Pons (tissue), 1 donor: ENCODE measurements at places on chromosomes 7 and 10.

DNA sequence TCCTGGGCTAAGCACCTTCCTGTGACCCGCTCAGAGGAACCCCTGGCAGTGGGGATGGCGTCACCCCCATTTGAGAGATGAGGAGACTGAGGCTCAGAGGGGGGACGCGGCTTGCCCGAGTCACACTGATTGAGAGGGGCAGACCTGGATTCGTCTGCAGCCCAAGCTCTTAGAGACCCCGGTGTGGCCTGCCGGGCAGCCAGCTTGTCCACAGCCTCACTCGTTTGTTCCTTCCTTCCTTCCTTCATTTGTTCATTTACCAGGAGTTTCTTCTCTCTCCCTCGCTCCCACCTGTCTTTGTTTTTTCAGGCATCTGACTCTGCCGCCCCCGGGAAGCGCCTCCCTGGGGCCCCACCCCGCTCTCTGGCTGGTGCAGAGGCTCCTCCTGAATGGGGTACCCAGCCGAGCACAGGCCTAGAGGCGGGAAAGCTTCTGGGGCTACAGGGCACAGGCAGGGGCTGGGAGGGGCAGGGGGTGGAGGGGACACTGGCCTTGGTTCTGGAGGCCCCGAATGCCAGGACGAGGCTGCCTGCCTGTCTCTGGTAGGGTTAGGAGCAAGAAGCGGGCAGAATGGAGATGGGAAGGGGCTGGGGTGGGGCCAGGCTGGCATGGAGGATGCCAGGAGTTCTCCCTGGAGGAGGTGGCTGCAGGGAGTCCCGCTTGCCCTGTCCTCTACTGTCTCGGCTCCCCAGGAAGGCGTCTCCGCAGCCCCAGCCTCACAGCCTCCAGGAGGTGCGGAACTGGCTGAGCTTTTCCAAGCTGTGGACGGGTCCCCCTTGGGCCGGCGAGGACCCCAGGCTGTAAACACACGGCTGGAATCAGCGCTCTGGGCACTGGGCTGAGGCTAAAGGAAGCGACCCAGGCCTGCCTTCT, 91.6 kb downstream of the UNCX start:
- no peak for DNase-seq

DNA sequence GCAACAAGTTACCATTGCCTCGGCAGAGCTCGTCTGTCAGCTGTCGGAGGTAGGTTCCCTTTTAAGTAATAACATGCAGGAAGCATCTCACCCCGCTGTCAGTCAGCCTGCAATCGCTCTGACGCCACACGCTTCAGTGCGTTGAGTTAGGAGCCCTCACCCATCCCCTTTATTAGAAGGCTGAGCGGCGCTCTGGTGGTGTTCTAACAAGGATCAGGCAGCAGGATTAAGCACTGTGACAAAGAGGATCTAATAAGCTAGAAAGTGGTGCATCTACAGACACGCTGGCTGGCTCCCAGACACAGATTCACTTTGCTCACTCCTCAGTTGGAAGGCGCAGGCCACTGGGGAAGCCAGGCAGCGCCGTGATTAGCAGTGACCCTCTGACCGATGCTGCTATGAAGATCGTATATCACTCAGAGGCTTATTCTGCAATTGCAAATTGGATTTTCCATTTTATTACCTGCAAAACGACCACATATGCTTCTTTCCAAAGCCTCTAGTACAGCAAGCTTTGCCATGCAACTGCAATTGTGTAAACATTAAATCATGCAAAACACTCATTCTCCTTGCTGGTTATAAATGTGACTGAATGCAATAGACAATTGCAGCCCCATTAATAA, 117.7 kb downstream of the RSU1 start:
- no peak for DNase-seq

DNA sequence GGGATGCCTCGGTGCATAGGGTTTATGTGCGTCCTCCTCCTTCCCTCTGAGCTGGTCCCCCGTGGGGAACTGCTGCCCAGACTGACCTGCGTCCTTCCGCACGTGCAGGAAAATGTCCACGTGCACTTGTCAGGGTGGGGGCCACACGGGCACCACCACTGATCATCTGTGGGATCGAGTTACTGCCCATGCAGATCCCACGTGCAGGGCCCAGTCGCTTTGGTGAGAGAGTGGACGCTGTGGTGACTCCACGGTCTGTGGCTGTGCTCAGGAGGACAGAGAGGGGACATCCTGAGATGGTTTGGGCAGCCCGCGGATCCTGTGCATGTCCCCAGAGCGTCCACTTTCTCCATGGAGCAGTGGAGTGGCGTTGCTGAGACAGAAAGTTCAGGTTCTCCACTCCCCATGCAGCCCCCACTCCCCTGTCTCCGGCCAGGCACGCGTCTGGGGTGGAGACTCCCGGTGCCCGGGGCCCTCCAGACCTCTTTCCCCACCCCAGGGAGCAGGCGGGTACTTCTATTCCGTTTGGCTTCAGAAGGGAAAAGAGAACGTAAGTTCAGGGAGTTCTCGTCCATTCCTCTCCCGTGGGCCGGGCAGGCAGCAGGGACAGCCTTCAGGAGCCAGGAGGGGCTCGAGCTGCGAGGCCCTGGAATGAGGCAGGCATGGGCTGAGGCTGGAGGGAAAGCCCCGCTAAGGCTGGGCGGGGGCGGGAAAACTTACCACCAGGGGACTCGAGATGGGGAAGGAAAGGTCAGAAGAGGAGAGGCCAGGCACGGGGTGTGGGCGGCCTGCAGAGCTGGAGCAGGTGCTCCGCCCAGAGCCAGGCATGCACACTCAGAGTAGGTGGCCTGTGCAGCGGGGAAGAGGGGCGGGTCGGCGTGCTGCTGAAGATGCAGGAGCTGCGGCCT, 59.9 kb downstream of the EGFR start:
- no peak for DNase-seq

DNA sequence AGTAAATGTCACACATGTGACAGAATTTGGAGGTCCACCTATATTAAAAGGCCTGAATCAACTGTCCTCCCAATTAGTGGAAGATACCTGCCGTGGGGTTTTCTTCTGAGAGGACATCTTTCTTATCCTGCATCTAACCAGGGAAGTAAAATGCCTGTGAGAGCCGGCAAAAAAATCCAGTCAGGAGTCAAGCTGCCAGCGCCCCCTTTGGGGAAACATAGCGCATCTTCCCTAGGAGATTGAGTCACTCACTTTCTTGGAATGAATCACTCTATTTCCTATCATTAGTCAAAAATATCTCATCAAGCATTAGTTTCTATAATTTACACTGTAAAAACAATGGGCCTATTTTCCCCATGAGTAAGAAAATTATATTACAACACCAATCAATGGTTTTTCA, 66.4 kb upstream of the ANK3 start:
- no peak for DNase-seq

DNA sequence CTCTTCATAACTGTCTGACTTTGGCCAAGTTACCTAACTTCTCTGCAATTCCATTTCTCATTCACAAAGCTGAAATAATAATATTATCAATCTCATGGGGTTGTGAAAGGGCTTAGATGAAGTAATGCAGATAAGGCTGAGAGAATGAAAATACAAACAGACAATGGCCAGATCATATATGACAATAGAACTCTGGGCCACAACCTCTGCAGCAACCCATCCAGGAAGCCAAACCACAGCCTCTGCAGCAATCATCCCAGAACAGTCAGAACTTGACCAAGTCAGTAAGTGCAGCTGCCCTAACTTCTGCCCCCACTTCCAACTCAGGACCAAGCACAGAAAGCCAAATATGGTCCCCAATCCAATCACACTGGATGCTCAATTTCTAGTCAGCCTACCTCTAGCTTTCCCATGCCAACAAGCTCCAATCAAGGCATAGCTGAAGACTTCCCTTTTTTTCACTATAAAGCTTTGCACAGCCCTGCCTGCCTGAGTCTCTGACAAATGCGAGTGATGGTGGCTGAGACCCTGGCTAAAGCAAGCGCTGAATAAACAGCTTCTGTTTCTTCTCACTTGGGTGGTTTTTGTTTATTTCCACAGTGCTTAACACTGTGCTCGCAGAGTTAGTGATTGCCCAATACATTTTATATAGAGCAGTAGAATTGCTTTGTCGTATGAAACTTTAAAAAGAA, 34.8 kb upstream of the TNPO3 start:
- DNase-seq = no peak

GRCh38 chr7:14905764-14906163, 3.2 kb upstream of the DGKB start:
- no peak for DNase-seq

GRCh38 chr7:120949393-120949911, 1.1 kb upstream of the ING3 start:
- DNase-seq = peak; percentile 22

- no peak for DNase-seq
Measured at GRCh38 chr10:125823663-125824251, 411 bp downstream of the BCCIP start.

- DNase-seq = no peak
Measured at GRCh38 chr10:30861221-30861620, 170.4 kb downstream of the ZNF438 start.

DNA sequence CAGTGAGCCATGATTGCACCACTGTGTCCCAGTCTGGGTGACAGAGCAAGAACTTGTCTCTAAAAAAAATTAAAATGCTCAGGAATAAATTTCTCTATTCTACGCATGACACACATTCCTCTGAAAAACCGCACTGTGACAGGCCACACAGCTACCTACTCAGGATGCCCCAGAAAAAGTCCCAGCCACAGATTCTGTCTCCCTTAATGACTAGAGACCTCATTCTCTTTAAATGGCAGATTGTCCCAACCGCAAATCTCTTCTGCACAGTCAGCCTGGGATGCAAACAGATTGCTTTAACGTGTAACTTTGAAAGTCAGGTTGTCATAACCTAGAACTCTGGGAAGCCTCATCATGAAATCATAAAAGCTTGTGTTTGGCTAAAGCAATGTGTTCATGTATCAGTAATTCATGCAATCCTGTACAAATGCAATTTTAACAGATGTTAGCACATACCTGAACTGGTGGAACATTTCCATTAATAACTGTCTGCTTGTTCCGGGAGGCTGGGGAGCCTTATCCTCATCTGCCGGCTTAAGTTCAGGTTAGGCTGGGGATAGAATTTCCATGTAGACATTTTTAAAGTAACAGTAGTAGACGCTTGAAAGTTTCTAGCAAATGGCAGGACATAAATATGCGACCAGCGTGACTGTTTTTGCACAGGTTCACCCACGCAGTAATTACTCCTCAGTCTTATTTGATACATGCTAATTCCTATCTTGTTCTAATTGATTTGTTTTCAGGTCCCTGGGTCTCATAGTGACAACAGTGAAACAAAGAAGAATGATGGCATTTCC, 26.2 kb upstream of the MSRB2 start:
- no peak for DNase-seq

DNA sequence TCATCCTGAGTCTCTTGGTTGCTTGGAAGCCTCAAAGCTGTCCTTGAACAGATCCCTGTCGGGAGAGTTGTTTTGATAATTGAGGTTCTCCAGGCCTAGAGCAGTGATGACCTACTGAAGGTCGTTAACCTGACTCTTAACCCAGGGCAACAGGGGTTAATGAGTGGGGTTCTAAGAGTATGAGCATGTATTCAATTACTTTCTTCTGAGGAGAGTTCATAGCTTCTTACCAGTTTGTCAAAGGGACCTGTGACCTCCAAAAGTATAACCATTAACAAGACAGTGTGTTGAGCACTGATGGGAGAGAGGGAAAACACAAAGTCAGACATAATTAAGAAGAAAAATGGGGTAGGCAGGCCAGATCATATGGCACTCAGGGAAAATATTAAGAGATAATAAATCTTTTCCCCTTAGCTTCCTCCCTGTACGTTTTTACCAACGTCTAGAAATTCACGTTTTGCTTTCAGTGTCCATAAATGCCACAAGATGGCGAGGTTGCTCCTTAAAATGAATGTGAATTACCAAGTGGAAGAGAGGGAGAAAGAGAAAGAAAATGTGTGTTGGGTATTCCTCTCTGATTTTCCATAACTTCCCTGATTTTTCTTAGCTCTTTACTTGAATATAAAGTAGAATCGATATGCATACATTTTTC, 97.6 kb downstream of the SUGCT start:
- peak; percentile 76 for DNase-seq

DNA sequence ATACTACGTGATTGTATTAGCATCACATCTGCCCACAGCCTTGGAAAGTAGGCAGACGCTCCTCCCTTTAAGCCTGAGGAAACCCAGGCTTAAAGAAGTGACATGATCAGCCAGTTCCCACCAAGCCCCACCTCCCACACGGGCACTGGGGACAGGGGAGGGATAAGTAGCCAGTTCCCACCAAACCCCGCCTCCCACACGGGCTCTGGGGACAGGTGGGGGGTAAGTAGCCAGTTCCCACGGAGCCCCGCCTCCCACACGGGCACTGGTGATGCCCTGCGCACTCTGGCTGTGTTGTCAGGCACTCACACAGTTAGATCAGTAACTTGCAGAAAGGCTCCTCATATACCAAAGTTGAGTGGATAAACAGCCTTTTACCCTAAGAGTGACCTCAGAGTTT, 606.8 kb downstream of the PTPRN2 start:
- DNase-seq = no peak

- DNase-seq = no peak
Measured at GRCh38 chr7:22597844-22598243, 97.9 kb upstream of the STEAP1B start.

DNA sequence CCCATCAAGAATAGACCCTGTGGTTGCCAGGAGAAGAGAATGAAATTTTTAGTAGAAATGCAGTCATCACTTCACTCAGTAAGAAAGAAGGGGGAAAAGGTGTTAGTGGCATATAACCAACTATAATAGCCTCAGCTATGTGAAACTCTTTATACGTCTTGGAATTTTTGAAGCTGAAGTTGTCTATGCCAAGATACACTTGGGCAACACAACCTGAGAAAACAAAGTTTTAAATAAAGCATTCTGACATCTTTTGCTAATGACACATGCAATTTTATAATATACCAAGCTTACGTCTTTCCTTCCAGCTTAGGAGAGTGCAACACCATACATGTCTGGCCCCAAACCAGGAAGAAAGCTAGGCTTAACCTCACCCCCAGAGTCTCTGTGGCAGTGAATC, 40.8 kb upstream of the ZNF438 start:
- no peak for DNase-seq

- no peak for DNase-seq
Measured at GRCh38 chr7:111232249-111233084, 141.5 kb downstream of the LRRN3 start.

DNA sequence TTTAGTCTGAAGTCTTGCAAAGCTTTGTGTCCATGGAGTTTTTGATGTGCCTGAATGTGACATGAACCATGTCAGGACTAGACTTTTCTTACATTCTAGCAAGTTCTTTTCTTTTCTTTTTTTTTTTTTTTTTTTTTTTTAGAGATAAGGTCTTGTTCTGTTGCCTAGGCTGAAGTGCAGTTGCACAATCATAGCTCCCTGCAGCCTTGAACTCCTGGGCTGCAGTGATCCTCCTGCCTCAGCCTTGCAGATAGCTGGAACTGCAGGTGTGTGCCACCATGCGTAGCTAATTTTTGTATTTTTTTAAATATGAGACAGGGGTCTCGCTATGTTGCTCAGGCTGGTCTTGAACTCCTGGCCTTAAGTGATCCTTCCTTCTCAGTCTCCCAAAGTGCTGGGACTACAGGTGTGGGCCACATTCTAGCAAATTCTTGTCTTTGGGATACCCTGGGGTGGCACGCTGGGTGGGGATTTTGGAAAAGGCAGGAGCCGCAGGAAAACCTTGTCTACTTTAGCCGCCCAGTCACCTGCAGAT, 152.8 kb downstream of the SVIL start:
- no peak for DNase-seq
